Esophagus muscularis mucosa (tissue), 4 donors: ENCODE measurements at places on chromosomes 12 and 14. TPM values are rescaled to one million over a fixed set of nuclear protein-coding genes. Genes with fewer than 3 reads are reported as not detected.

- DNase-seq, result no peak
Measured at GRCh38 chr14:58739674-58740073, 101.9 kb downstream of the DACT1 start.

GRCh38 chr12:3299929-3300832, 190.8 kb upstream of the PRMT8 start:
- peak; percentile 98 for DNase-seq

DNA sequence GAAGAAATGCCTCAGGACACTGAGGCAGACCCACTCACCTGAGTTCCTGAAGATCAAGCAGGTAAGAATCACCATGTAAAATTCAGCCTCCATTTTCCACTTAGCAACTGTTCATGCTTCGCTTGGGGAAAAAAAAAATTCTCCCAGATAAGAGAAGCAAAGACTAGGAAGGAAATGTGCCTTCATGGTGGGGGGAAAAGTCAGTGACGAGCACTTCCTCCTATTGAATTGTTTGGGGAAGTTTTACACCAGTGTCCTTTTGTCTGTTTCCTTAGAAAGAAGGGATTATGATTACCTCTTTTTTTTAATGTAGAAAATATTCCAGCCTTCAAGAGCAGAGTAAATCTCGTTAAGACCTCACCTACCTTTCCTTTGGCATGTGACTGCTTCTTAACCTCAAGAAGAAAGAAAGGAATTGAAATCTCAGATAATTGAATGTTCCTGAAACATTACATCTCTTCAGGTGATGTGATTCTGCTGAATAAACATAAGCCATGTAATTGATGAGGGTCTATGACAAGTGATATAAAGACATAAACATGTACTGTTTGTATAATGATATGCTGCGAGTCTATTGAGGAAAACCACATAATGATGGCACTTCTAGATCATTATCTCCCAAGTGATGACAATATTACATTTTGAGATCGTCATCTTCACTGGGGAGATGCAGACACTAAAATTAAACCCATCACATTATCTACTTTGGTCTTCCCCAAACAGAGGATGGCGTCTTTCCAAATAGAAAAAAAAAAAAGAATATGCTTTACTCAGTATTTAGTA, at the start of gene PTPRB:
TSS of gene PTPRB (minus strand) at position 127 of the 783 bp plus-strand sequence. CDS start at position 93, 34 bp downstream.
- no peak for DNase-seq

The C12orf54 gene
- not detected for total RNA-seq

The PLA2G1B gene
- not detected for total RNA-seq
